ENCODE measurements at places on chromosomes 1 and 21.

GRCh38 chr1:82901561-82901960 is 1097.4 kb downstream of the TTLL7 start:
- DNase-seq: no peak

GRCh38 chr21:46426313-46427046 is 32.2 kb upstream of the DIP2A start:
- DNase-seq: no peak

GRCh38 chr1:39490596-39491145 is 765 bp upstream of the BMP8A start:
- DNase-seq: peak; percentile 45

DNA sequence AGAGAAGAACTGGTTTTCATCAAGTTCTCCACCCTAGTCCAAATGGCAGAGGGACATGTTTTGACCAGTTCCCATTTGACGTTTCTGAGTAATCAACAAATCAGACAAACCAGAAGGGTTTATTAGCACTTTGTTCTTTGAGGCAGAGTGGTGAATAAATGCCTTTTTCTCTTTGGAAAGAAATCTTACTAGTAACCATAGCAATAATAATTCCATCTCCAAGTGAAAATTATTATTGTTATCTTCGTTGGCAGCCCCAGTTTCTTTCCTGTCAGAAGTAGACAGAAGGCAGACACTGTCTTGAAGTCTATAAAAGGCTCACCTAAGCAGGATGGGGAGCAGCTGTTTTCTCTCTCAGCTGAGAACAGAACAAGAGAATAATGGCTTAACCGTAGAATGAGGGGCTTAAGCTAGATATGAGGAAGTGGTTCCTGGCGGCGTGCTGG is 391.6 kb downstream of the PBX1 start:
- no peak for DNase-seq

- no peak for DNase-seq
Observed at GRCh38 chr1:183238071-183238470, 52.0 kb downstream of the LAMC2 start.

- no peak for DNase-seq
Observed at GRCh38 chr1:157087030-157087429, 12.6 kb downstream of the ETV3L start.

GRCh38 chr1:186193224-186193623 is 181.8 kb downstream of the TPR start:
- no peak for DNase-seq

DNA sequence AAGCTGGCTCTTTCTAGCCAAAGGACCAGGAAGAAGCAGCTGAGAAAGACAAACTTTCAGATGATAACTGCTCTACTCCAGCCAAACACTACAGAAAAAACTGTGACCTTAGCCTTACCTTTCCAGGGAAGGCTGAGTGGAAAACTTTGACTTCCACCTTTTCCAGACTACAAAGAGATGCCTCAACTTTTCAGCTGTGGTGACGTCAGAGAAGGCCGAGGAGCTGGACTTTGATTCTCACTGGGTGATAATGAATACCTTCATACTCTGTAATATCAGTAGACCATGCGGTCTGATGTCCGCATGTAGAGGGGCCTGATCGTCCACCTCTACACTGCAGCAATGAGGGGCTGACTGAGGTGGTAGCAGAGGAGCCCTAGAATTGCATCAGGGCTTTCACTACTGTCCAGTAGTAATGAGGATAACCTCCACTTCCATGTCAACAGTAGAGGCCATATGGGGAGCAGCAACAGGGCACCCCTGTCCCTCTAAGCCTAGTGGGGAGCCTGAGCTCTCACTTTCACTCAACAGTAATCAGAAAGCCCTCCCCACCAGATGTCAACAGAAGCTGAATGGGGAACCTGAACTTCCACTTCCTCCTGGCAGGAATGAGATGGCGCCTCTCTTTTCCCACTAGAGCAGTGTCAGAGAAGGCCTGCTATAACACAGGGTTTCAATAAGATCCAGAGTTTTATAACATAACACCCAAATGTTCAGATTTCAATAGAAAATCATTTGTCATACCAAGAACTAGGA is 28.4 kb upstream of the PADI1 start:
- no peak for DNase-seq

DNA sequence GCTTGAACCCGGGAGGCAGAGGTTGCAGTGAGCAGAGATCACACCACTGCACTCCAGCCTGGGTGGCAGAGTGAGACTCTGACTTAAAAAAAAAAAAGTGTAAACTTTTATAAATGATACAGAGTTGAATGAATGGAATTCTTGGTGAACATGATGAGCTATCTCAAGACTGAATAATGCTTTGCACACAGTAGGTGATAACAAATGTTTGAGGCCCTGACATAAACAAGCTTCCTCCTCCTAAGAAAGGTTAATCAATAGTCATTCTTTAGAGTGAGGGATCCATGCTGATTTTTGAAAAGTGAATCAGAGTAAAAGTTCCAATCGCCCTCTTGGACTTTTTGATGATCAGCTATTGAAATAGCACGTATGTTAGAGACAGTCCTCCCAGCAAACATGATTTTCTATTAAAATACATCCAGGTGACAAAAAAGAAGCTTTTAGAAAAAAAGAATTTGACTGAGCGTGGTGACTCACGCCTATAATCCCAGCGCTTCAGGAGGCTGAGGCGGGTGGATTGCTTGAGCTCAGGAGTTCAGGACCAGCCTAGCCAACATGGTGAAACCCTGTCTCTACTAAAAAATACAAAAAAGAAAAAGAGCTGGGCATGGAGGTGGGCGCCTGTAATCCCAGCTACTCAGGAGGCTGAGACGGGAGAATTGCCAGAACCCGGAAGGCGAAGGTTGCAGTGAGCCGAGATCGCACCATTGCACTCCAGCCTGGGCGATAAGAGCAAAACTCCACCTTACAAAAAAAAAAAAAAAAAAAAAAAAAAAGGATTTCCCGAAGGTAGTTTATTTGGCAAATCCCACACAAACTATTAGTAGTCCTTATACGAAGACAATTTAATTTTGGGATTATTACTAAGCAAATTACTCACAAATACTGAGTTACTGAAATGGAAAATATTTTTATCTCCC is 181.8 kb downstream of the NFIA start:
- DNase-seq: no peak

GRCh38 chr1:213986020-213986924 is 1.5 kb upstream of the PROX1 start:
- DNase-seq: no peak

GRCh38 chr1:19973616-19974015 is 5.8 kb downstream of the PLA2G2A start:
- no peak for DNase-seq

GRCh38 chr21:27189870-27190269 is 223.0 kb upstream of the ADAMTS5 start:
- no peak for DNase-seq

DNA sequence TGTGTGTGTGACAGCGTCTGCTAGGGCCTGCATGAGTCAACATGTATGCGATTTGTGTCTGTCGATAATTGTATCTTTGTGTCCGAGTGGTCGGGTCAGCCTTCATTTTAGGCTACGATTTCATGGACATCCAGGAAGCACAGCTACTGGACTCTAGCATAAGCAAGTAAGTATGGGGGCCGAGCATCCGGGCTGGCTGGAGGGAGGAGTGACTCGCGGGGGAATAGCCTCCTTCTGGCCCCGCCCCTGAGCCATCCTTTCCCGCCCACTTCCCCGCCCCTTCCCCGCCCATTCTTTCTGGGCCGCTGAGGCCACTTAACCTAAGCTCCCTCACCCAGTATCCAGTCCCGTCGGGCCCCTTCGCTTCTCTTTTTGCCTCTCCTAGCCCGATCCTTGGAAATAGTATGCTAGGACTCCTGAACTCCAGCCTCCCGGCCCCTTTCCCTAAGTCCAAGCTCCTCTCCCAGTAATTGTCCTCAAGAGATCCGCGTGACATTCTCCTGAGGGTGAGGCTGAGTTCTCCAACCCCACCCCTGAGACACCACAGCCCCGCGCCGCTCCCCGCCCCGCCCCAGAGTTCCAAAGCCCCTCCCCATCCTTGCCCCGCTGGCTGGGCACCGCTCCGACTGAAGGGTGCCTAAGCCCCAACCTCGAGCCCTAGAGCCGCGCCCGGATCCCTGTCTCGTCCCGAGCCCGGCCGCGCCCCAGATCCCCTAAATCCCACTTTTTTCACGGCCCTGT is 1.2 kb downstream of the MAP3K6 start:
- peak; percentile 92 for DNase-seq

Measured in activated CD4-positive, alpha-beta T cell treated with anti-CD3 and anti-CD28 coated beads for 36 hours (primary cell).